ENCODE measurements at places on chromosomes 13 and 19.

- DNase-seq = no peak
Measured at GRCh38 chr19:19748249-19748938, 15.5 kb upstream of the ZNF14 start.

DNA sequence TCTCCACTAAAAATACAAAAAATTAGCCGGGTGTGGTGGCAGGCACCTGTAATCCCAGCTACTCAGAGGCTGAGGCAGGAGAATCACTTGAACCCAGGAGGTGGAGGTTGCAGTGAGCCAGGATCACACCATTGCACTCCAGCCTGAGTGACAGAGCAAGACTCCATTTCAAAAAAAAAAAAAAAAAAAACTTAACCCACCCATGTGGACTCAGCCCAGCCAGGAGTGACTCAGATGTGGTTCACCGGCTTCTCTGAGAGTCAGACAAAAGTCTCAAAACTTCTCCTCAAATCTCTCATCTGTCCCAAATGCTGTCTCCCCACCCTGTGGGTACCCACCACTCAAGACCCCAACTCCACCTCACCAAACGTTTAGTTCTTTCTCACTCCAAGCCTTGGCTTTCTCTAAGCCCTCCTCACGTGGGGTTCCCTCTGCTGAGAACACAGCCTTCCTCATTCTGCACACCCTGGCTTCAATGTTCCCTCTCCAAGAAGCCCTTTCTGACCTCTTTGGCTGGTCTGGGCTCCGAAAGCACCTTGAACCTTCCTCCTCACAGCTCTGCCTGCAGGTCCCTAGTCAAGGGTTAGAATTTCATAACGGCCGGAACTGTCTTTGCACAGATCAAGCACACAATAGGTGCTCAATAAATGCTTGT lies 11.1 kb upstream of the RAB3A start:
- DNase-seq = no peak

DNA sequence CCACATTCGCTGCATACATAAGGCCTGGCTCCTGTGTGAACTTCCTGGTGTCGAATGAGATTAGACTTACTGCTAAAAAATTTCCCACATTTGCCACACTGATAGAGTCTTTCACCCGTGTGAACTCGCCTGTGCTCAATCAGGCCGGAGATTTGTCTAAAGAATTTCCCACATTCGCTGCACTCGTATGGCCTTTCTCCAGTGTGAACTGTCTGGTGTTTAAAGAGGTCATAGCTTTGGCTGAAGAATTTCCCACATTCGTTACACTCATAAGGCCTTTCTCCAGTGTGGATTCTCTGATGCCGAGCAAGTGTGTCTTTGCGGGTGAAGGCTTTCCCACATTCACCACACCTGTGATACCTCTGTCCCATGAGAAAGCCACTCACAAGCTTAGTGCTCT lies 6.5 kb downstream of the ZNF671 start:
- no peak for DNase-seq

DNA sequence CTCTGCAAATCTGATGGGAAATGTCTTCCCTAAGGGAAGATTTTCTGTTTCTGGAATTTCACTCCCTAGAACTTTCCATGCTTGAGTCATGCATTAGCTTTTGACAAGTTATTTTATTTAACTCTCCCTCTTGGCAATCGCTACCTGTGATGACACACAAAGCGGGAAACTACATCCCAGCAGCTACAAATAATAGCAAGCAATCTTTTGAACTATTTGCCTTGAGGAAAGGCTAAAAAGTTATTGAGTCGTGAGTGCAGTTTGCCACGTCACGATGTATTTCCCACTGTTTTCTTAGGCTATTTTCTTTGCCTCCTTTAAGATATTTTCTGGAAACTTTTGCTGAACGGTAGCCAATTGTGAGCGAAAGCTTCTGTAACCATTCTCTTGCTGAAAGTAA lies 353.3 kb upstream of the HTR2A start:
- no peak for DNase-seq

- peak; percentile 9 for DNase-seq
Measured at GRCh38 chr13:102399791-102400674, 1.8 kb downstream of the FGF14 start.

- DNase-seq = no peak
Measured at GRCh38 chr19:709196-709964, 645 bp downstream of the PALM start.

DNA sequence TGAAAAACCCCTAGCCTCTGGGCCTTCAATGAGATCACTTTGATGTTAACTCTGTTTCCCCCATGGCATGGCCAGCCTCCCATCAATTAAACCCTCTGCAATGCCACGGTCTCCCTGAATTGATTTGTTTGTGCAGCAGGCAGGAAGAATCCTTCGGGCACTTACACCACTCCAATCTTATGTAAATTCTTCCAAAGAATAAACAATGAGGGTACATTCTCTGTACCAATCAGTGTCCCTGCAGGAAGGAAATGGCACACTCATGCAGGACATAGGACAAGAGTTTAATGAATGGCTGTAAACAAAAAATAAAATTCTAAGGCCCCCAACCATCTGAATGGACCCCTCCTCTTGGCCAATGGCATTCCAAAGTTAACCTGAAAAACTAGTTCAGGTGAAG lies 22.2 kb downstream of the SCGB2B2 start:
- no peak for DNase-seq

DNA sequence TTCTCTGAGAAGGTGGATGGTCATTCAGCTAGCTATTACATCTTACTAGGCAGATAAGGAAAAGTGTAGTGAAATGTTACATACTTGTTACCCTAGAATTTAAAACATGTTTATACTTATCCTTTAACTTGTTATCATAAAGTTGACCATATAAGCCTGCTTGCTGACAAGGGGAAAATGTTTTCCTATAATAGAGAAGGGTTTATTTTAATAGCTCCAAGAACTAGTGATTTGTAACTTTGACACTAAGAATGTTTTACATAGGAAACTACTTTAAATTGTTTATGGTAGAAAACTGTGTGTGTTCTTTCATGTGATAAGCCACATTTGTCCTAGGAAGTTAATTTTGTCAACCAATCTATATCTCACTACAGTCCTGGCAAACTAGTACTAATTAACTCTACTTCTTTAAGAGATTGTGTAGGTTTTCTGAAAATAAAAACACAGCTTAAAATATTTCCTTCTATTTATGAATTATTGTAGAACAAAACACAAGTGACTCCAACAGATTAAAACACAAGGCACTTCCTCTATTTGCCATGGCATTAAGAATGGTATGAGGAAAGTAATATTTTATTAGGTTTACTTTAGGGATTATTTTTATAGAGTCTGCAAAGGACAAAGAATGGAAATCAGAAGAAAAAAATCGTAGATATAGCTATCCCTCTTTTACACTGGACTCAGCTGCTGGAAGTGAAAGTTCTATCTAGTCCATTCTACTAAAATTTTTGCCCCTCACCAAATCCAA lies 233.3 kb upstream of the NBEA start:
- no peak for DNase-seq

GRCh38 chr19:3479177-3479833 lies 1.0 kb downstream of the SMIM24 start:
- DNase-seq = no peak

GRCh38 chr19:10505583-10506229 lies 2.5 kb upstream of the KEAP1 start:
- peak; percentile 82 for DNase-seq

DNA sequence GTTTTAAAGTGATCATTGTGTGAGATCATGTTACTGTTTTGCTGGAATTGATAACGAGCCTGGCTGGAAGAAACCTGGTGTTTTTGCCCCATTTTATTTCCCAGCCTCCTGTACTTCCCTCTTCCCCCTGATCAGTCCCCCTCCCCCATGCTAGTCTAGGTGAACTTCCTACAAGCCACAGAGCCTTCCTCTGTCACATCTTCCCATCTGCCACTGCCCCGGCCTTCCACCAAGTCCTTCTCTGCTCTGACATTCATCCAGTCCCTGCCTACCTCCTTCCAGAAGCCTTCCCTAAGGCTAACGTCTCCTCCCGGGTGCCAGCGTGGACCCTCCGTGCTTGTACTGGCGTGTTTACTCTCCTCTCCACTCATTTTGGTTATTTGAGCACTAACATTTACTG lies 14.3 kb downstream of the FARP1 start:
- DNase-seq = no peak

DNA sequence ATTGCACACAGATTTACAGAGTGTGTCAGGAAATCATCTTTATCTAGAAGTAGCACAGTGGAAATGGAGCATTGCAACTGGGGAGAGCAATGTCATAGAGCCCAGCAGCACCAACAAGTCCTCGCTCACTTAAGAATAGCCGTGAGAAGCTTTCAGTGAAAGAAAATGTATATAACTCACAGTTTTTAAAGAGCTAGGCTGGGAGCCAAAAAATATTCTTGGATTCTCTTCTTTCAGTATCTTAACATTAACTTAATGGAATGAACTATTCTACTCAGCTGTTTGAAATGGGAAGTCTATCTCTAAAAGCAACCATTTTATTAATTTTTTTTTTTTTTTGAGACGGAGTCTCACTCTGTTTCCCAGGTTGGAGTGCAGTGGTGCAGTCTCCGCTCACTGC lies 329.6 kb downstream of the COG6 start:
- DNase-seq = no peak

DNA sequence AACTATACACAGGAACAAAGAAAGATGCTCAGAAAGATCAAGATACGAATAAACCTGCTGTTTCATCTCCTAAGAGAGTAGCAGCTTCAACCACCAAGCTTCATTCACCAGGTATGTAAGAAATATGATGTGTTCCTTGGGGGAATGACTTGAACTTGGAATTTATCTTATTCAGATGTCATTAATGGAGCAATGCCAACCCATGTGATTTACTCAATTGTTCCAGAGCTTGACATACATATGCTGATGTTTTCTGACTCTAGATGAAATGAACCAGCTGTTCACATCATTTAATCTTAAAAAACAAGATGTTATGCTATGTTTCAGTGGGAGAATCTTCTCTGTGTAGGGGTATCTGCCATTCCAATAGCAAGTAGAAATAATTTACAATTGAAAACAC lies 270.9 kb downstream of the SLC7A1 start:
- DNase-seq = no peak

DNA sequence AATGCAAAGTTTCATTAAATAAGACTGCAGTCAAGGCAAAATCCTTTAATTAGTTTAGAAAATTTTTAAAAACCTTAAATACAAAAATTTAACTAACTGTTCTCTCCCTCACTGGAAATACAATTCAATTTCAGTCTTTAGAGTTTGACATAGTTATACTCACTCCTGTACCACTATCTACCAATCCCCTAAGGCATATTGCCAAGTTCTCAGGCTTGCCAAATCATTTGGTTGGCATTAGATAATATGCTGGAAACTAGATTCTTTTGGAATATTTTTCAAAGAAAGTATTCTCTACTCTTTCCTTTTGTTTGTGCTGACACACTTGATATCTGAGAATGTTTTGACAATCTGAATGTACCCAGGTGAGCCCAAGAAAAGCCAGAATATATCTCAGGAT lies 77.2 kb downstream of the TSC22D1 start:
- no peak for DNase-seq

- DNase-seq = no peak
Measured at GRCh38 chr13:114166381-114167131, 12.5 kb upstream of the CFAP97D2 start.

- DNase-seq = no peak
Measured at GRCh38 chr19:54959840-54960239, 6.3 kb upstream of the NLRP2 start.

DNA sequence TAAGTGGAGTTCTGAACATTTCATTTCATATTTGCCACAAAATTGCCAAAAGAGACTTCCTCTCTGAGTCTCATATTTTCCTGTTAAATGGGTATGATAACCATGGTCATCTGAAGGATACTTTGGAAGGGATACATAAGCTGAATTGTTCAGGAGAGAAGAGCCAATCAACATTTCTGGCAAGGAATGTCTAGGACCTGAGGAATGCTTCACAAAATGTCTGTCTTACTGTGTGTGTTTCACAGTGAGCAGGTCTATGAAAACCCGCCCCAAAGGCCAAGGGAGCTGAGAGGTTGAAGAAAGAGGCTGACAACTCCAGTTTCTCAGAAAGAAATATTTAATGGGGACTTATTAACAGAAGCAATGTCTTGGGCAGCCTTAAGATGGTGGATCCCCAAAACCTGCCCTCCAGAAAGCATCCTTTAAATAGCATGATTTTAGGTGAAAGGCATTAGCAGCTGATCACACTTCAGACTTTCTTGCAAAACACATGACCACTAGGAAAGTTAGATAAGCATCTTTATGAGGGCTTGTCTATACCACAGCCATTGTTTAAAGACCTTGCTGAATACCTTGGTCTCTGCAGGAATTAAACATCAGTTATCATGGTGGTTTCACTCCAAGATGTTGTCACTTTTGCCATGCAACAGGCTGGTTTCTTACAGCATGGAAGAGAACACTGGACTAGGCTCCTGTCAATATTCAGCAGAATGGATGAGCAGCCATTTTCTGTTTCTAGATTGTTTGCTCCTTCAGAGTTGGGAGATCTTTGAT lies 78.9 kb downstream of the TNFSF11 start:
- DNase-seq = no peak

- no peak for DNase-seq
Measured at GRCh38 chr13:112679932-112680677, 9.7 kb upstream of the ATP11A start.

DNA sequence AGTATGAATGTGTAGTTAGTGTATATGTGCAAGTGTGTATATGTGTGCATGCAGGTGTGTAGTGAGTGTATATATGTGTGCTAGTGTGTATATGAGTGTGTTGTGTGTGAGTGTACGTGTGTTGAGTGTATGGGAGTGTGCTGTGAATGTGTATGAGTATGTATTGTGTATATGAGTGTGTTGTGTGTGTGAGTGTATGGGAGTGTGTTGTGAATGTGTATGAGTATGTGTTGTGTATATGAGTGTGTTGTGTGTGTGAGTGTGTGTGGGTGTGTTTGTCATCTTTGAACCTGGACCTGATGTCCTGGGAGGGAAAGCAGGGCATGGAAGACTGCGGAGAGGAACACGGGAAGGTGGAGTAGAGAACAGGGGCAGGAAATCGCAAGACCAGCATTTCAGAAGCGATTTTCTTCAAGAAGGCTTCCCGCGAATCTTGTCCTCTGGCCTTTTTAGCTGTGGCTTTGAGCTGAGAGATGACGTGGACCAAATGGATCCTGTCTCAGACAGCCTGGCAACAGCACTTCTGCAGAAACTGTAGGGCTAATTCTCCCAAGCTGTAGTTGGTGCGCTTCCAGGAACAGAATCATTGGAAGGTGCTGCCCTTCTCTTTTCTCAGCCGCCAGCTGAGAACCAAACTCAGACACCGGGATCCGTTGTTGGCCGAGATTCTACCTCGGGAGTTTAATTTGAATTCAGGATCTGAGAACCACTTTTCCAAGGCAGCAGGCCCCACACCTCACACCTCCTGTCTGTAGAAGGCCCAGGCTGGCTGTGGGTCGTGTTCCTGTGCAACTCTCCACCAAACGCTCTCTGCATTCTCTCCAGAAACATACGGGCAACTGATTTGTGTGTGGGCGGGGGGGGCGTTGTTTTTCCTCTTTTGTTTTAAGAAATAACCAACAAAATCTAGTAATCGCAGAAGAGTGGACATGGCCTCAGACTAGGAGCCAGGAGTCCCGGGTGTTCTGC lies 94.7 kb upstream of the RAP2A start:
- DNase-seq = no peak
